NK-92 treated with Interleukin-12 subunit alpha and Interleukin-12 subunit beta, amount 100 ng/mL, for 24 hours (cell line): ENCODE measurements at places on chromosomes 2 and 18.

- DNase-seq: no peak
Measured at GRCh38 chr2:185807351-185807750, 68.7 kb downstream of the FSIP2 start.

DNA sequence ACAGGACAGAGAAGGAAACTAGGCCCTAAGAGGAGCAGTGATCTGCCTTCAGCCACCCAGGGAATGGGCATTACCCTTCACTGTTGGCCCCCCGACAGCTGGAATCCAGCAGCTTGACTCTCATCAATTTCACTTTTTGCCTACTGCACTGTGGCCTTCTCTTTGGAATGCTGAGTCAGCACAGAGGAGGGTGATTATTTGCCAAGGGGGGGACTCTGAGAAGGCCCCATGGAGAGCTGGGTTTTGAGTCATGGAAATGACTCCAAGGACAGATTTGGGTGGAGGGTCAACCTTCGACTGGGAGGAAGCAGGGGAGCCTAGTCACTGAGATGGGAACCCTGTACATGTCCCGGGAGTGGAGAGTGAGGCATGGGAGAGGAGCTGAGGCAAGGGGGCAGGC lies 38.1 kb upstream of the NTSR2 start:
- no peak for DNase-seq

- DNase-seq: no peak
Measured at GRCh38 chr18:70455731-70456130, 166.9 kb downstream of the SOCS6 start.

DNA sequence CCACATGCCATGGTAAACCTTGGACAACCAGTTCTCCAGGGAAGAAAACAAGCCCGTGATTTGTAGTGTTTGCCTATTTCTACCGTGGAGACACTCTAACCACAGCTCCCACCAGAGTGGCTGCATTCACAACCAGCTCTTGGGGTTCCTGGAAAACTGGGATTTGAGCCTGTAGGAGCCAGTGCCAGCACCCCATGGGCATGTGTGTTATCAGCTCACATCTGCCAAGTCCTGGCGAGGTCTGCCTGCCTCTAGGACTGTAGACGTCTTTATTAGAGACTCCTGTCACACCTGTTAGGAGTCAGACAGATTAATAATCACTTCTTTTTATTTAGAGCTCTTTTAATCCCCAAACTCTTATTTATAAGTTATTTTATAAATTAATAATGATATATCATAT lies 41.0 kb downstream of the INPP5D start:
- no peak for DNase-seq

- DNase-seq: no peak
Measured at GRCh38 chr18:12246849-12247808, 7.0 kb upstream of the CIDEA start.

DNA sequence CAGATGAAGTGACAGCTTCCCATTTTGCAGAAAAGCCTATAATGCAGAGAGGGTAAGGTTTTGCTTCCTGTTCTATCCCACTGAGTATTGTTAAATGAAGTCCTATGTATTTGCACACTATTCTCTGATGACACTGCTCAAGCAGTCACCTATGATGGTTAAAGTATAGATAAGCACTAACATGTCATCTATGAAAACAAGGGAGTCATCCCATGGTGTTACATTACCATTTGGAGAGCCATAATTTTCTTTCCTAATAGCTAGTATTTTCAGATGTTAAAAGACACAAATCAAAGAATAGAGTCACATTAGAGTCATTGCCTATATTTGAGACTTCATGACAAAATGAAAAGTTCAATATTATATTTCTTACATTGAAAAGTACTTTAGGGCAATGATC lies 42.8 kb upstream of the GRB14 start:
- DNase-seq: no peak

- no peak for DNase-seq
Measured at GRCh38 chr2:74618410-74619083, 29.6 kb downstream of the M1AP start.

DNA sequence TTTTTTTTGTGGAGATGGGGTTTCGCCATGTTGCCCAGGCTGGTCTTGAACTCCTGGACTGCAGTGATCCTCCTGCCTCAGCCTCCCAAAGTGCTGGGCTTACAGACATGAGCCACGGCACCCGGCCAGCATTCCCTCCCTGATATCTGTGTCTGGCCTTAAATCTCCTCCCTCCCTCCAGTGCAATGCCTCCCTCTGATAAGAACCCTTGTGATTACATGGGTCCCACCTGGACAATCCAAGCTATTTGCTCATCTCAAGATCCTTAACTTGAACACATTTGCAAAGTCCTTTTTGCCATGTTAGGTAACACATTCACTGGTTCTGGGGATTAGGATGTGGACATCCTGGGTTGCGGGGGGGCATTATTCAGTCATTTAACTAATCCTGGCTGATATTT lies 40.5 kb upstream of the CREB1 start:
- no peak for DNase-seq

GRCh38 chr2:75493230-75493629 lies 67.5 kb downstream of the EVA1A start:
- DNase-seq: no peak

GRCh38 chr18:75221397-75221796 lies 10.8 kb downstream of the TSHZ1 start:
- no peak for DNase-seq

DNA sequence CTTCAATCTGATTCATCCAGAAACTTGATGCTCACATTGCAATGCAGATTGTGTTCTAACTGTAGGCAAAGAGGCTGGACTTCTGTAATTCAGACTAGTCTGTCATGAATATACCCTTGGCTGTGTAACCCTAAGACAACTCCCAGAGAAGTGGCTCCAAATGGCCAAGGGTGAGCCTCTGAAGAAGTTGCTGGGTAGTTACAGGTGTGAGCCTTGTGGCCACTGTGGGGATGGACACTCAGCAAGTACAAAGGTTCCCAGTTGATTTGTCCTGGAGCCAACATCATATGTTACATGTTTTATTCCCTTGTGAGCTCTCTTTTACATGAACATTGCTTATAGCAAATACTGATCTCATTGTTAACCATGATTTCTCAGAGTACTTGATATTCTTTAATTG lies 94.8 kb upstream of the KCNJ3 start:
- no peak for DNase-seq

GRCh38 chr2:43192744-43193651 lies 33.4 kb downstream of the ZFP36L2 start:
- no peak for DNase-seq

DNA sequence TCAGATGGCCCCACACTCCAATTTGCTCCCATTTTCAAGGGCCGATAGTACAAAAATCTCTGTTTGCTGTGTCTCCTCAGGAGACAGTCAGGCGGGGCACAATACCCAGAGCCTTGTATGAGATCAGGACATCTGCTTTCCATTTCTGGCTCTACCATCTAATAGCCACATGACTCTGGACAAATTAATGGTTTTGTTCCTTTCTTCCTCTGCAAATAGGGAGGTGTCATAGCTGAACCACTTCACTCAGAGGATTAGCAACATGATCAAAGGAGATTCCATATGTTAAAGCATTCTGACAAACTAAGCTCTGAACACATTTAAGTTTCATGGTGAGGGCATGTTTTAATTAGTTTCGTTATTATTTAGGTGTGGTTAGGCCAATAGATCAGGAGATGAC lies 602.1 kb upstream of the SYT4 start:
- DNase-seq: no peak

DNA sequence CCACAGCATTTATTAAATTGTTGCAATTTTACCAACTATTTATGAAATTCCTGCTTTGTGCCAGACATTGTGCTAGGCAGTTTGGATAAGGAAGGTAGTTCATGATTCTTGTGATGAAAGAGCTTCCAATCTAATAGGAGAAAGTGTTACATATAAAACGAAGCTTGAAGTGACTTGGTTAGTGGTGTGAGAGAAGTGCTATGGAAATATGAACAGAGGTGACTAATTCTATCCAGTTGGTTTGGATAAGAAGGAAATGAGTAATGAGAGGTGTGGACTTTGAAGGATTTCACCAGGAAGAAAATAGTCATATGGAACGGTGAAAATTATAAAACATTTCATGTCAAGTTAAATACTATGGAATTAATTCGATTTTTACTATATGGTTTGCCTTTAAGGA lies 48.6 kb downstream of the EML6 start:
- no peak for DNase-seq
